ENCODE measurements at places on chromosomes 6 and 20.
A peak's percentile ranks its signal among the peaks of the same experiment; 100 is the strongest.

- no peak for DNase-seq
Measured at GRCh38 chr6:118810420-118811027, 83.4 kb upstream of the ASF1A start.

GRCh38 chr6:122026582-122027369, 372.7 kb upstream of the HSF2 start:
- no peak for DNase-seq

- DNase-seq = no peak
Measured at GRCh38 chr20:8757146-8757545, 311.7 kb upstream of the PLCB4 start.

GRCh38 chr6:154499855-154500589, 10.5 kb downstream of the CNKSR3 start:
- DNase-seq = no peak

- no peak for DNase-seq
Measured at GRCh38 chr6:157800420-157801237, 22.4 kb upstream of the SNX9 start.

DNA sequence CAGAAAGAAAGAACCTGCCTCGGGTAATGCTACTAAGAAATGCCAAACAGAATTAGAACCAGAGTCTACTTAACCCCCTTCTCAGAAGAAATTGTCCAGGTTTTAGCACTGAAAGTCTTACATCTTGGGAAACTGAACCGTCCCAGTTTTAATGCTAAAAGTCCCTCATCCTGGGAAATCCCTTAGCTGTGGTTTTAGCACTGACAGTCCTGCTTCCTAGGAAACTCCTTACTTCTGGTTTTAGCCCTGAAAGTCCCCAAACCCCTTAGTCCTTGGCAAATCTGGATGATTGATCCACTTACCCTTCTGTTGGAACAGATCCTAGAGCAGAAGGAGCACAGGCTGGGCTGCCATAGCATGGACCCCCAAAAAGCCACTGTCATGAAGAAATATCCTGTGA, 4.8 kb upstream of the TMEM14A start:
- DNase-seq = no peak

- no peak for DNase-seq
Measured at GRCh38 chr20:46990017-46990595, 95.5 kb downstream of the EYA2 start.

- no peak for DNase-seq
Measured at GRCh38 chr6:14326774-14327173, 209.2 kb downstream of the CD83 start.

- no peak for DNase-seq
Measured at GRCh38 chr20:48375804-48376203, 452.0 kb downstream of the PREX1 start.

GRCh38 chr6:138656364-138657064, 117.1 kb upstream of the CCDC28A start:
- DNase-seq = peak; percentile 7

DNA sequence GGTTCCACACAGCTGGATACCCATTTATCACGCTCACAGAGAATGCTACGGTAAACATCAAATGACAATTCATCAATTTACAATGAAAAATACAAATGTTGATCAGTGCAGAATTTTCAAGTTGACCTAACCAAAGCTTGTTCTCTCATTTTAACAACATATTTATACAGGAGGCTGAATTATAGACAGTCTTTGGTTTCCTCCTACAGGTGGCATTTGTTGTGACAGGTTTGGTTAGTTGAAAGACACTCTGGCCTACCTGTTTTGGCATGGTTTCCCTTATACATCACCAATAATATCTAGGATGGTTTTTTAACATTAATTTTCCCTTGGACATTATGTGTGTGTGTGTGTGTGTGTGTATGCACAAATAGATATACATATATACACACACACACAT, 642.5 kb upstream of the MMS22L start:
- DNase-seq = no peak

DNA sequence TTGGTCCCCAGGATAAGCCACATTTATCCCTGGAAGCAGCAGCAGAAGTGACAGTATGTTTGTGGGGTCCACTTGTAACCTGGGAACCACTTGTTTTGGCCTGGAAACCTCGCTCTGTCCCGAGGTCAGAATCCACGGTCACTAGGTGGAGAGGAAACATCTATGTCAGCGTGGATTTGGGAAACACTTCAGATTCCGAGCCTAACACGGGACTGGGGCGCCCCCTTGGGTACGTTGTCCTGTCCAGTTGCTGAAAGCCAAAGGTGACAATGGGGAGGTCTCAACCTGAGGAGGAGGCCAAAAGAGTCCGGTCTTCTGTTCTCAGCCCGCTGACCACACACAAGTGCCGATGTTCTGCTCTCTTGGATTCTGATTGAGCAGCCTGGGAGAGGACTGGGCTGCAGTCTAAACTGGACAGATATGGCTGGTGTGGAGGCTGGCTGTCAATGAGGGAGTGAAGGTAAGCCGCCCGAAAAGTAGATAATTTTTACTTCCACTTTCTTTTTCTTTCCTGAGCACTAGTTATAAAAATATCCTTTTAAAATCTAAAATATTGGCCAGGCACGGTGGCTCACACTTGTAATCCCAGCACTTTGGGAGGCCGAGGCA, 4.9 kb upstream of the ZFP57 start:
- DNase-seq = no peak

- DNase-seq = no peak
Measured at GRCh38 chr20:34199183-34199582, 42.0 kb upstream of the ASIP start.

DNA sequence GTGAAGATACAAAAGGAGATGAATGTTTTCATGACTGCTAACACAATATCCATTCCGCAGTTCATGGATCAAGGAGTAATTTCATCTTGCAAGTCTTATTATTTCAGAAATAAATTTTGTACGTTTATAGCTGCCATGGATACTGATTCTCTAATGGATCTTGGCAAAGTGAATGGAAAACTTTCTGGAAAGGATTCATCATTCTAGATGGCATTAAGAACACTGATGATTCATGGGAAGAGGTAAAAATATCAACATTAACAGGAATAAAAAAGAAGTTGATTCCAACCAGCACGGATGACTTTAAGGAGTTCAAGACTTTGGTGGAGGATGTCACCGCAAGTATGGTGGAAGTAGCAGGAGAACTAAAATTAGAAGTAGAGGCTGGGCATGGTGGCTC, 2.8 kb downstream of the HUS1B start:
- no peak for DNase-seq

- DNase-seq = no peak
Measured at GRCh38 chr20:49286689-49287551, 9.1 kb upstream of the ZNFX1 start.
